ENCODE measurements at places on chromosomes 11 and 22.
A peak's percentile ranks its signal among the peaks of the same experiment; 100 is the strongest.

- DNase-seq = no peak
These were observed 27.4 kb downstream of the TUG1 start for GRCh38 chr22:30996462-30996861.

GRCh38 chr11:69066122-69067112, 17.7 kb downstream of the TPCN2 start:
- DNase-seq = no peak

- DNase-seq = peak; percentile 30
These were observed 74.4 kb upstream of the PPARA start for GRCh38 chr22:46075764-46076531.

DNA sequence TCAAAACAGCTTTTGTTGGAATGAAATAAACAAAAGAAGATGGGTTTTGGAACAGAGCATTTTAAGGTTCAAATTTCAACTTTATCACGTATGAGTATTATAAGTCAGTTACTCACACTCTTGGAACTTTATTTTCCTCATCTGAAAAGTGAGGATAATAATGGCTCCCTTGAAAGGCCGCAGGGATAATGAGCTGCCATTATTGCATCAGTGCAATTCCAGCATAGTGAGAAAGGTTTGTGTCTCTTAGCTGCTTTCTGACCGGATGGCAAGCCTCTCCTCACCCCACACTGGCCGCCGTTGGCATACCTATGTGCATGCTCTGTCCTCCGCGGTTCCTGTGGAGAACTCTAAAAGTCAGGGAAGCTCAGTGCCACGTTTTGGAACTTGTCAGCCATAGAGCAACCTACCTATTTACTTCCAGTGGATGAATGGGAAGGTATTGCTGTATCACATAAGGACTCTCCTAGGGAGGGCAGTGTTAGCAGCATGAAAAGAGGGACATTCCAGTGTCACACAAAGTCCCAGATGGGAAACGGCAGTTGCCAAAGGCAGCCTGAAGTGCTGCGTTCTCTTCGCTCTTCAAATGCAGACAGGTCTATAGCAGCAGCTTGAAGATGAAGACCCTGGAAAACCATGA, 368.9 kb downstream of the NTM start:
- no peak for DNase-seq

DNA sequence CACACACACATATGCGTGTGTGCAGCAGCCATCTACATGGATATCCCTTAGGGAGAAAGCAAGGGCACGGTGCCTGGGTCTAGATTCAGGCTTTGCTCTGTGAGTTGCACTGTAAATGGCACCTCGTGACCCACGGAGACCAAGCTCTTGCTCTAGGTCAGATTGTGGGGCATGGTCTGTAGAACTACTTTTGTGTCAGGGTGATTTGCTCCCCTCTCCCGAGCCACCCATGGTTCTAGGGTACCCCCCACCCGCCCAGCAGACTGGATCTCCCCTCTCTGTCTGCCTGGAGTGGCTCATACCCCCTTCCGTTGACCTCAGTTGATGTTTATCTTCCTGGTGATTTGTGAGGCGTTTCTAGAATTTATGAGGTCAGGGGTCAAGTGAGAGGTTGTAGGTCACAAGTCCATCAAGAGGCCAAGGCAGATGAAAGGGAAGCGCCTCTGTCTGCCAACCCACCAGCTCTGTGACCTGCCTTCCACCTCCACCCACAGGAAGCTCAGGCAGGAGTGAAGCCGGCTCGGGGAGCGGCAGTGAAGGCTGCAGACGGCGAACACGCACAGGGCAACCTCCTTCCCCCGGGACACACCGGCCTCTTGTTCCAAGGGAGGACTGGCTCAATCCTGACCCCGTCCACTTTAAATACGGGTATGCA, 76.2 kb upstream of the TTLL12 start:
- no peak for DNase-seq
